ENCODE measurements at places on chromosomes 7 and 10.

- no peak for DNase-seq
These were observed 203.8 kb downstream of the CCDC3 start for GRCh38 chr10:12797471-12798262.

DNA sequence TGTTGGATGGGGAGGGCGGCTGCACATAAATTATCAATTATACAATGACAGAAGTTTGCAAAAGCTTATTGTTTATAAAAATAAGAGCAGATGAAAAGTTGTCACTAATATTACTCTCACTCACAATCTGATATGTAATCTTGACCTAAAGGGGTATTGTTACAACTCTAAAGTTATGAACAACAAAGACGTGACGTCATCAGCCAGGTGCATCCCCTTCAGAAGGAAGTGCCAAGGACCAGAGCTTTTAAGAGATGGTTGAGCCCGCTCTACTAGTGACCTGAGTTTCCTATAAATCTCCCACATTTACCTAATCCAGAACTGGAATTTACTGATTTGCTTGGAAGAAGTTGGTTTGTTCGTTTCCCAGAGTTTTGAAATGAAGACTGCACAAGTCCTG is 247.7 kb upstream of the MGMT start:
- DNase-seq, result no peak

DNA sequence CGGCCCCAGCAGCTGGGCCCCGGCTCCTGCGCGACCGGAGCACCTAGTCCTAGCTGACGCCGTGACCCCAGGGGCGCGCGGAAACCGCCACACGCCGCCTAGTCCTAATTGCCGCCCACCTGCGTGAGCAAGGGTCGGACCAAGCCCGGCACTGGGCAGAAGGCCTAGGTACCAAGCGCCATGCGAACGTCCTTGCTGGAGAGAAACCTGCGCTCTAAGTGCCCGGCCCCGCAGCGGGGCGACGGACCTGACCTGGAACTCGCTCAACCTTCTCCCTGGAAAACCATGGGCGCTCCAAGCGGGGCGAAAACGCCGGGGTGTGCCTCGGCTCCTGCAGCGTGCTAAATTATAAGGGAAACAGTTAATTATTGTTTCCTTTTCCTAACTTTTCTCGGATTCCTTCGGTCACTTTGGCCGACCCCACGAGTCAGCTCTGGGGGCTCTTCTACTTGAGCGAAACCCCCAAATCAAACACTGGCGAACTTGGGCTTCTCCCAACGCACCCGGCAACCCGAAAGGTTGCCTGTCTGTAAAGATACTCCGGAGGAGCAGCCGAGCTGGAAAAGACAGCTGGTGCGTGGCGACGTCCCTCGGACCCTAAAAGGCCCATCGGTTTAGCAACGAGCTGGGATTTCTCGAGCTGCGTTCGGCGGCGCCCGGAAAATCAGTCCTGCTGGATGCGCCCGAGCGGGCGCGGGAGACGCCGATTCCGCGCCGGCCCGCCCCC is 5.3 kb upstream of the EBF3 start:
- DNase-seq, result no peak

GRCh38 chr10:15704581-15704968 is 15.1 kb downstream of the ITGA8 start:
- DNase-seq, result no peak

GRCh38 chr7:112138325-112138852 is 67.8 kb downstream of the DOCK4 start:
- DNase-seq, result no peak

DNA sequence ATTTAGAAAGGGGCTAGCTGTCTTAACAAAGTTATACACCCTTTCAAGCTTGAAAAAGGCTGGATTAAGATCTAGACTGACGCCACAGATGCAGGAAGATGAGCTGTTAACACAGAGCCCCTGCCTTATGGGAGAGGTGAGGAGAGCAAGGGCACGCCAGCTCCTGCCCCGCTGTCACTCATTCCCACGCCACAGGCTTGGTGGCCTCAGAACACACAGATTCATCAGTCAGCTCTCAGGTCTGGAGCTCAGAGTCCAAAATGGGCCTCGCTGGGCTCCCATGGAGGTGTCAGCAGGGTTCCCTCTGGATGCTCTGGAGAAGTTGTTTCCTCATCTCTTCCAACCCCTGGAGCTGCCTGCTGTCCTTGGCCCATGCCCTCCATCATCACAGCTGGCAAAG is 554.2 kb downstream of the TCERG1L start:
- DNase-seq, result no peak

GRCh38 chr10:67088036-67088435 is 162.2 kb downstream of the LRRTM3 start:
- DNase-seq, result no peak
